ENCODE measurements at places on chromosomes 1 and 21.

DNA sequence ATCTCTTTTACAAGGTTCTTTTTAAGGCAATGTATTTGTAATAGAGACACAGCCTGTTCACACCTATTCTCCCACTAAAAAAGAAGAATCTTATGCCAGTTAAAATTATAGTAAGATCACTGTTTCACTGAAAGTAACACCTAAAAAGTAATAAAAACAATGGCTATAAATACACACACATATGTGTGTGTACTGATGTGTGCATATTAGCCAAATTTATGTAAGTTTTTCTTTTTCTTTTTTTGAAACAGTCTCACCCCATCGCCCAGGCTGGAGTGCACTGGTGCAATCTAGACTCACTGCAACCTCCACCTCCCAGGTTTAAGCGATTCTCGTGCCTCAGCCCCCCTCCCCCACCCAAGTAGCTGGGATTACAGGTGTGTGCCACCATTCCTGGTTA is 56.8 kb upstream of the SLC30A10 start:
- no peak for DNase-seq

- no peak for DNase-seq
Observed at GRCh38 chr1:23868557-23869016, 497 bp upstream of the FUCA1 start.

- no peak for DNase-seq
Observed at GRCh38 chr1:185565302-185565701, 168.9 kb upstream of the HMCN1 start.

DNA sequence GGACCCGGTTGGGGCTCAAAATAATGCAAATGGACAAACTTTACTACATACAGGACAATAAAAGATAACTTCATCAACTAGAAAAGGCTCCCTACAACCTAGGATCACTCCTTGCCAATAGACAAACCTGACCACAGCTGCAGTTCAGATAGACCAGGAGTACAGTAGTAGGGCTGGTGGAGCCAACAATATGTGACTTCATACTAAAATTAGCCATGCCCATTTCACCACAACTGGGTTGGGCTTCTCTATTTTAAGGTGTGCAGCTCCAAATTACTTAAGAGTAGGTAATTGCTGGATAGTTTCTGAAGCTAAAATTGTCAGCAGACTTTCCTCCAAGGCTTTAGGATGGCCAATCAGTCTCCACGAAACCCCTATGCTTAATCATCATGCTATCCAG is 3.9 kb downstream of the DENND1B start:
- DNase-seq = no peak

DNA sequence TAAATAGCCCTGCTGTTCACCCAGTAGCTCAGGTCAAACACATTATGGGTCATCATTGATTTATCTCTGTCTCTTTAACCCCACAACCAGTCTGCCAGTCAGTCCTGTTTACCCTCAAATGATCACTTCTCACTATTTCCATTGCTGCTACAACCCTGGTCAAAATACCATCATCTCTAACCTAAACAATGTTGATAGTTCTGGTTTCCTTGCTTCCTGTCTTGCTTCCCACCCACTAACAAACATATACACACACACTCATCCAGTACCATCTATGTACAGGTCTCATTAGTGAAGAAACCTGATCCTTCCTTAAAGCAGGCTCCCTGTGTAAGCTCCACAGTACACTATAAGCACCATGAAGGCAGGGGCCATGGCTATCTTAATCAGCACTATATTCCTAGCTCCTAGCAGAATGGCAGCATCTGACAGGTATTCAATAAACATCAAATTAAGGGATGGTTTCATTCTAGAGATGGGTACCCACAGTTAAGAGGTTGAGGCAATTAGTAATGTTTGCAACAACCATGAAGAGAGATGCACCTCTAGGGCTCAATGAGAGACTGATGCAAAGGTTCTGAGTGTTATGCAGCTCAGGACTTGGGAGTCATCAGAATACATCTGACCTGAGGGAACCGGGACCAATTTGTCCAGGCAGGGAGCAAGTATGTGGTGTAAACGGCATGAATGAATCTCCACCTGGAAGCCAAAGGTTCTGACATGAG is 10.0 kb upstream of the TGFBR3 start:
- no peak for DNase-seq

DNA sequence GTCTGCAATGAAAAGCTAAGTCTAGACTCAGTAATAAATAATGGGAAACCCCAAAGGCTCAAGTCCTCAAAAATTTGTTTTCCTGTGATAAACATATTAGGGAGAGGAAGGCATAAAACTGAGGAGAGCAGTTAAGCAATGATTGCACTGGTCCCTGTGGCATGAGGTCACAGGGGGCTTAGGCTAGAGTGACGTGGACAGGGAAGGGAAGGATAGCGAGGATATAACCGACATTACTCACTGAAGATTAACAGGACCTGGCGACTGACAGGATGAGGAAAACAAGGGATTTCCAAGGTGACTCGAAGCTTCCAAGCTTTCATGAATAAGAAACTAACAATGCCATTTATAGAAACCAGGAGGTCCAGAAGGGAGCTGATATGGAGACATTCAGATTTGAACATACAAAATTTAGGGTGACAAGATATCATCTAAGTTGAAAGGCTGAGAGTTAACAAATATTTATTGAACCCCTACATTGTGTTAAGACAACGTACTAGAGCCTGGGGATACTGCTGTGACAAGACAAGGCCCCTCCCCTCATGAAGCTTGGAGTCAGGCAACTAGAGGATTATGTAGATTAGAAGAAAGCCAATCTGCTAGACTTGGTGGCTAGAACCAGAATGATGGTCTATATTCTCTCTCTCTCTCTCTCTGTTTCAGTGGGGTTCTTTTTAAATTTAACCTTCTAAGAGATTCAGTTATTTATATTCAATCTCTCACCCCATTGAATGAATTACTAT is 33.2 kb upstream of the PKN2 start:
- DNase-seq = no peak

- DNase-seq = no peak
Observed at GRCh38 chr1:169025412-169025811, 81.1 kb upstream of the ATP1B1 start.

DNA sequence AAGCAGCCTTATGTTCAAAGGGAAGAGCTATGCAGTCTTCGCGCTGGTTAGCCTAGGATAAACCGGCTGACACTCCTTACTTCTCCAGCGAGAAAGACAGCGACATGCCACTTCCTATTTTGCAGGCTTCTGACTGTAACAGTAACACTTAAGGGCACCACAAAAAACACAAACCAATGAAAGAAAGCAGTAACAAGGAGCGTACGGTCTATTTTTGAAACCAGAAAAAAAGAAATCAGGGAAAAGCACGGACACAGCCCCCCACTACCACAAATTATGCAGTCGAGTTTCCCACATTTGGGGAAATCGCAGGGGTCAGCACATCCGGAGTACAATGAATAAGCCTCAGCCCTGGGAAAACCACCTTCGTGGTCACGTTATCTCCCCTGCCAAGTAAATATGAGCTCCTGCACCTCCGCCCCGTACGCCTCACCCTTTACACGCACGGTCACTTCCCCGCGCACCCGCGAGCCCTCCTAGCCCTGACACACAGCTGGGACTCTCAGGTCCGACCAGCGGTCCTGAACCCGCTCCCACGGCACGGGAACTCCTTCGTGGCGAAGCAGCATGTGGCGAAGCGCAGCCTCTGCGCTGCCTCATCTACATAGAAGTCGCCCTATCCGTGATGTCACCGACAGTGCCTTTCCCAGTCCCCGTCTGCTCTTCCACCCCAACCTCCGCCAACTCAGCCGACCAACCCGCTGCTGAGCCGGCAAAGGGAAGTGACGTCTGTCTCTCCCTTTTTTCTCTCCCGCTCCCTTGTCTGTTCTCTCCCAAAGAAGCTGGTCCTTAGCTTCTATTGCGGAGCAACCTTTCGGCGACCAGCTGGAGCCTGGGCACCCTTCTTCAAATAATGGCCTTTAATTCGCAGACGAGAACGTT is 40.9 kb upstream of the PPIAL4F start:
- DNase-seq = peak; percentile 32

GRCh38 chr1:109470245-109470644 is 3.9 kb downstream of the SYPL2 start:
- DNase-seq = no peak

DNA sequence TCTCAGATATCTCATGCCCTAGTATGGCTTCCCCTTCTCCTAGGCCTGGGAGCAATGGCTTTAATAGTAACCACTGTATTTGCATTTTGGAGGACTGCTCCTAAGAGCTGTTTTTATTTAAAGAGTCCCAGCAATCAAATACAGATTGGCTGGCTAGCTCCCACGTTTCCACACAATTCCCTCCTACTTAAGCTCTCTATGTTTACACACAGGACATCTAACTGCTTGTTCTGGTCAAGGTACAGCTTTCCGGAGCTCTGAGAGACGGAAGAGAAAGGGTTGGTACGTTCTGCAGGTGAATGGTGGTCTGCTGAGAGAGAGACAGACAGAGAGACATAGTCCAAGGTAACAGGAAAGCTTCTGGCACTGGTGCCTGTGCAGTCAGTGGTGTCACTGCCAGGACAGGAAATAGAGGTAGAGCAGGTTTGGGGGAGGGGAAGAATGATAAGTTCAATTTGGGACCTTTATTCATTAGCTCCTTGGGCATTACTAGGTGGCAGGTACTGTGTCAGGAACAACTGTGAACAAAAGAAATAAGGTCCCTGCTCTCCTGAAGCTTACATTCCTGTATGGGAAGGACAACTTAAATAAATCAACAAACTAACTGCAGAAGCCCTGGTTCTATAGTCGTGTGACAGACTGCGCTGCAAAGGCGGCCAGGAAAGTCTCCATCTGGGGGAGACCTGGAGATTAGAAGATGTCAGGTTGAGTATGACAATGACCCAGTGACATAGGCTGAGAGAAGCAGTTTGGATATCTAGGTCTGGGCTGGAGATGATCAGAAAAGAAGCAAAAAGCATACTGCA is 1.2 kb upstream of the SLC25A33 start:
- DNase-seq = no peak

DNA sequence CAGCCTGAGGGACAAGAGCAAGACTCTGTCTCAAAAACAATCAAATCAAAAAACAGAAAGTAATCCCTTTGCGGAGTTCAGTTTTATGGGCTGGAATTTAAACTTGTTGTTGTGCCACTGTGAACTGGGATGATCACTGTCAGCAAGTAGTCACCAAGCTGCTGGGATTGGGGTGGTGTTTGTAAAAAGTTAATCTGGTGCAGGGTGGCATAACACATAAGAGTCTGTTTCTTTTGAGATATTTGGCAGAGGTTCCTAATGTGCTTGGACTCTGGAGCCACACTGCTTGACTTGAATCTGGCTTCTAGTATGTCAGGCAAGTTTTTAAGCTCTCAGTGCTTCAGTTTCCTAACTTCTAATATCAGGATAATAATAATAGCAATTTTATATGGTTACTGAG is 6.6 kb downstream of the CLIC4 start:
- DNase-seq = no peak

DNA sequence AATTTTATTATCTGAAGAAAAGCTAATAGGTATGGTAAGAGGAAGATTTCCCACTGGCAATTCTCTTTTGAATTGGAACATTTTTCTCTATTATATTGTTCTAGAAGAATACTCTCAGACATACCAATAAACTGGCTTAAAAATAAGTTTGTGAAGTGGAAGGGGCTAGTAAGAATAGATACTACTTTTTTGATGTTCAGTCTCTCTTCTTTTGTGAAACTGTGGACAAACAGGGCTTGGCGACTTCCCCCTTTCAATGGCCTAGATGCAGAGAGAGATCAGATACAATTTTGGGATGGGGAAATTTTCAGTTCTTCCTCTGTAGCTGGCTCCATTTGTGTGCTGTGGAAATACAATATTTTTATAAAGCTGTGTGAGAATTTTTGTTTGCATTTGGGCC is 2.5 kb downstream of the PBX1 start:
- DNase-seq = no peak

DNA sequence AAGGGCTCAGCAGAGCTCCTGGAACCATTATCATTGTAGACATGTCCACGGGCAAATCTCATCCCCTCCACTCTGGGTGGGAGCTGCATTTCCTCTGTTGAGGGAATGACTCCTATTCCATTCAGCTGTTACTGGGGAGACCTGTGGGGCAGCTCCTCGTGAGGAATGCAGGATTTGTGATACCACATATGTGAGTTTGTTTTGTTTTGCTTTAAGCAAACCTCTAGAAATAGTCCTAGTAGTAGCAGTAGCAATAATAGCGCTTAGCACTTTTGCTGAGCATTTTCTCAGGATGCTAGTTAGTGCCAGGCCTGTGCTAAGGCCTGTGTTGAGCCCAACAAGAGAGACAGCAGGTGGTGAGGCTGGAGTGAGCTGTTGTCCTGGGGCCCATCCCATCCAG is 10.8 kb downstream of the OLIG1 start:
- no peak for DNase-seq

DNA sequence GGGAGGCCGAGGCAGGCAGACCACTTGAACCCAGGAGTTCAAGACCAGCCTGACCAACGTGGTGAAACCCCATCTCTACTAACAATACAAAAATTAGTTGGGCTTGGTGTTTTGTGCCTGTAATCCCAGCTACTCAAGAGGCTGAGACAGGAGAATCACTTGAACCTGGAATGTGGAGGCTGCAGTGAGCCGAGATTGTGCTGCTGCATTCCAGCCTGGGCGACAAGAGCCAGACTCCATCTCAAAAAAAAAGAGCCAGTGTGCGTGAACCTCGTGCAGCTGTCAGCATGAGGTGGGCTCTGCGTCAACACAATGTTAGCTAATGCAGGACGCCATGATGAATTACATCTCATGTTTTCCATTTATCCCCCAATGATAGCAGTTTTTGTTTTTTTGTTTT is 110.7 kb upstream of the SLC45A1 start:
- no peak for DNase-seq

DNA sequence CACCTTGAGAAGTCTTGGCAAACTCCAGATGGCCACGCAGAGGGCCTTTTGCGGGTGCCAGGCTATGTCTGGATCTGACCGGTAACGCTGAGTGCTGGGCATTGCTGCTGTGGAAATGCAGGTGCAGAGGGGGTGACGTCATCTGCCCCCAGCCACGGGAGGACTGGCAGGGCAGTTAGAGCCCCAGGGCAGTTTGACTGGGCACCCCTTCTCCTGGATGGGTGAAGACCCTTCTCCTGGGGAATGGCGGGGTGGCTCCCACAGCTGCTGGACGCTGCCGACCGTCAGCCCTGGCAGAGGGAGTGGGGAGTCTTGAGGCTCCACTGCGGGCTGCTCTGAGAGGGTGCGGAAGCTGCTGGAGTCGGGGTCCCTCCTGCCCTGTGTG is 12.6 kb upstream of the EDN2 start:
- no peak for DNase-seq

GRCh38 chr1:67436511-67437055 is 6.4 kb upstream of the SERBP1 start:
- no peak for DNase-seq

GRCh38 chr1:203765029-203765837 is at the start of gene LAX1:
Gene LAX1 (plus strand): TSS chr1:203765183. CDS start chr1:203765566, 383 bp downstream.
- peak; percentile 43 for DNase-seq

DNA sequence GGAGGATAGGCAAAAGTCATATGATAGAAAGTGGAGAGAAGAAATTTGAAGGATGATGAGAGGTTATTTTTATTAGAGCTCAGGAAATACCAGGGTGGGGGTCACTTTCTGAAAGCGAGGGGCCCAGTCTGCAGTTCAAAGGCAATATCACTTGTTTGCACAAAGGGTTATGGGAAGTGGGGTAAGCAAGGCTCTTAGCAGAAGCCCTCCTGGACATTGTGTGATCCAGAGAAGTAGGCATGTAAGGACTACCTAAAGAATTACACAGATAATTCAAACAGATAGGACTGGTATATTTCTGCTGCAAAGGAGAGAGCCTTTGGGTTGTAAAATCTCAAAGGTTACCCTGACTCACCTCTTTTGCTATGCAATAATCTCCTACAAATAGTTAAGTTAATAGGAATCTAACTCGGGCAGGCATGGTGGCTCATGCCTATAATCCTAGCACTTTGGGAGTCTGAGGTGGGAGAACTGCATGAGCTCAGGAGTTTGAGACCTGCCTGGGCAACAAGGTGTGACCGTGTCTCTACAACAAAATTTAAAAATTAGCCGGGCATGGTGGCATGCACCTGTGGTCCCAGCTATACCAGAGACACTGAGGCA is 25.2 kb upstream of the PRRC2C start:
- DNase-seq = no peak
